GM12892 (cell line): ENCODE measurements at places on chromosomes 6 and 20.

GRCh38 chr20:9699181-9699580, 139.7 kb downstream of the PAK5 start:
- no peak for DNase-seq

DNA sequence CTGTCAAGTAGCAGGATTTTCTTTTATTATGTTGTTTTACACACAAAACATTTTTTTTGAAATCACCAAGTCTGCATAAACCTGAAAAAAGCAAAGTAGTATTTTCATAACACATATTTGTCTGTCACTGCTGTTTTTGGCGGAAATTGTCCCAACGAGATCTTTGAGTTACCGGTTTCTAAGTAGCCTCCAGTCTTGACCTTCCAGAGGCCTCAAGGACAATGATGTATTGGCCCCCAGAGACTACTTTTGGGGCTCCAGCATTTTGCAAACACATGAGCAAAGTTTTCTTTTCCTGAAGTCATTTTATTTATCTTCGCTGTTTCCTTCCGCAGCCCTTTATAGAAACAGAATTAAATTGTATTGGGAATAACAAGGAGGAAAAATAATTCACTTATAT, 862.6 kb downstream of the KIF16B start:
- DNase-seq = no peak

GRCh38 chr20:24674921-24675605, 205.6 kb downstream of the SYNDIG1 start:
- DNase-seq = no peak

- no peak for DNase-seq
Measured at GRCh38 chr6:2680264-2680922, 70.3 kb downstream of the MYLK4 start.

DNA sequence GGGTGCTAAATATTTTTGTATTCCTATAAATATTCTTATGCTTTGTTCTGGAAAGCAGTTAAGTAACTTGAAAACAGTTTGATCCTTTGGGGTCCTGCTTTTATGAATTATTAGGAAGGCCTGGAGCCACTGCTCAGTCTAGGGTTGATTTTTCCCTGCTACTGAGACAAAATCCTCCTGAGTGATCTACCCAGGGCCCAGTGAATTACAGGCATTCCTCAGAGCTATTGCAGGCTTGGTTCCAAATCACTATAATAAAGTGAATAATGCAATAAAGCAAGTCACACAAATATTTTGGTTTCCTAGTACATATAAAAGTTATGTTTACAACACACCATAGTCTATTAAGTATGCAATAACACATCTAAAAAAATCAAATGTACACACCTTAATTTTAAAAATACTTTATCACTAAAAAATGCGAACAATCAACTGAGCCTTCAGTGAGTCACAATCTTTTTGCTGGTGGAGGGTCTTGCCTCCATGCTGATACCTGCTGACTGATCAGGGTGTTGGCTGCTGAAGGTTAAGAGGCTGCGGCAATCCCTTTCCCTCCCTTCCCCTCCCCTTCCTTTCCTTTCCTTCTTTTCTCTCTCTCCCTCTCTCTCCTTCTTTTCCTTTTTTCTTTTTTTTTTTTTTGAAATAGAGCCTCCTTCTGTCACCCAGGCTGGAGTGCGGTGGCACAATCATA, 43.0 kb downstream of the DNAAF9 start:
- no peak for DNase-seq

DNA sequence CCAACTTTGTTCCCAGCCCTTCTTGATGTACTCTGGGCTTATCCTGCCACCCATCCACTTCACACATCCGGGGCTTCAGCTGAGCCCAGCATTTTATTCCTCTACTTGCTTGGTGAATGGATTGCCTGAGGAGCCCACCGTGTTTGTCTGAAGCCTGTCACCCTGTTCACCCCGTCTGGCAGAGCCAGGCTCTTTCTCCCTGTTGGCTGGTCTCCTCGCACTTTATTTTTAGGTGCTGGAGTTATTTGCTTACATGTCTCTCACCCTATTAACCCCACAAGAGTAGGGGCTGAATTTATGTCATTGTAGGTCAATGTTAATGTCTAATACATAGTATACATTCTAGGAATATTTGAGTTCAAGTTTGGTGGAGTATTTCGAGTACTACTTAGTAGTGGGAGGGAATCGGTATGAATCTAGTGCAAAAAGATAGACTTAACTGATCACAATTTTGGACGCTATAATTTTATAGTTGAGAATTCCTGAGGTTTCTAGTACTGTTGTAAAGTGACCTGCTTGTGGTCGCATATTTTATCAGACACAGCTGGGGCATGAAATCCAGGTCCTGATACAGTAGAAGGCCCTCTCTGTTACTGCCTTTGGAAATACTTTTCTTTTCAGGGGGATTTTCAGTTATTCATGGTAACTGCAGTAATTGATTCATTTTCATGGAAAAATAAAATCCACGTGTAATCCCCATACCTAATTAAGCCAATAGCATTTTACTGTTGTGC, 10.8 kb downstream of the JARID2 start:
- DNase-seq = no peak

DNA sequence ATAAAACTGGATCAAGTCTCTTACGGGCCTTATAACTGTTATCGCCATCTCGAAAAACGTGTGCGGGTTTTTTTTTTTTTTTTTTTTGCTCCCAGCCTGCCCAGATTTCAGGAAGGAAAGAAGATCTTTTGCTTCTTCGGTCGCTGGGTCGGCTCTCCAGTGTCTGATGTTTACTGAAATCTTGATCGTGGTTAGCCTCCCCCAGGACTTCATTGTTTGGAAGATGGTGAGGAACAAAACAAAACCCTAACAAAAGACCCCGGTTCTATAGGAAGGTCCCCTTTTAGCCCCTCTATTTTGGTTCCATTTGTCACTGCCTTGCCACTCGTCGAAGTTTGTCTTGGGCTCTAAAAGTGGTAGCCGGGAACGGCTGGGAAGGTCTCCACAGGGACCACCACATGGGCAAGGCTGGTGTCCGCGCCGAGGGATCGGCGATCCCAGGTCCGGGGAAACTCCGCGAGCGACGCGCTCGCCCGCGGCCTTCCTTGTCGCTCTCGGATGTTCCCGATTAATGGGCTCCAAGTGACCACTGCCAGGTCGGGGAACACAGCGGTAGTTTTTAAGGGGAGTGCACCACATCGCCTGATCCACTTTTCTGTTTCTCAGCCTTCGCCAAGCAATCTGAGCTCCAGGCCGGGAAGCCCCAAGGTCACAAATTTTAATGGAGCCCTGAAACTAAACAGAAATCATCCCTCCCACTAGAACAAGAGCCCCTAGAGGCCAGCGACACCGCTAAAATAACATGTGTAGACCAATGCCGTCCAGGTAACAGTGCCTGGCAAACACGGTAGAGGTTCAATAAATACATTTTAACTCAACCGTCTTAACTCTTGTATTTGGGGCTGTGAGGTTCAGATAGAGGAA, 27.0 kb downstream of the TRIM27 start:
- peak; percentile 21 for DNase-seq

- no peak for DNase-seq
Measured at GRCh38 chr6:14889611-14890593, 356.0 kb upstream of the JARID2 start.

GRCh38 chr6:38686270-38687042, 16.5 kb downstream of the GLO1 start:
- DNase-seq = no peak

GRCh38 chr6:169452117-169452868, 198.6 kb upstream of the THBS2 start:
- DNase-seq = no peak

DNA sequence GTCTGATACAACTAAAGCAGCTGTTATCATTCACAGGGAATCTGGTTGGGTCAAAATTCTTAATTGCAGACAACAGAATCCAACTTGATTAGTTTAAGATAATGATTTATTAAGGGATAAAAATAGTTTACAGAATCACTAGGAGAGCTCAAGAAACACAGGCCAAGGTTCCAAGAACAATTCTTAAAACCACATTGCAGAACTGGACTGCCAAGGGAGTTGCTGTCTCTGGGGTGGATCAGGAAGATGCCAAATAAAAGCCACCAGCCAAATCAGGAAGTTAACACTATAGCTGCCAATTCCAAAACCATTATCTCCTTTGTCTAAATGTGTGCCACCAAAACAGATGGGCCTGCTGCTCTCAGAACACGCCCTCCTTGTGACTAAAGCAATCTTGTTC, 53.7 kb downstream of the NUDT3 start:
- DNase-seq = no peak

DNA sequence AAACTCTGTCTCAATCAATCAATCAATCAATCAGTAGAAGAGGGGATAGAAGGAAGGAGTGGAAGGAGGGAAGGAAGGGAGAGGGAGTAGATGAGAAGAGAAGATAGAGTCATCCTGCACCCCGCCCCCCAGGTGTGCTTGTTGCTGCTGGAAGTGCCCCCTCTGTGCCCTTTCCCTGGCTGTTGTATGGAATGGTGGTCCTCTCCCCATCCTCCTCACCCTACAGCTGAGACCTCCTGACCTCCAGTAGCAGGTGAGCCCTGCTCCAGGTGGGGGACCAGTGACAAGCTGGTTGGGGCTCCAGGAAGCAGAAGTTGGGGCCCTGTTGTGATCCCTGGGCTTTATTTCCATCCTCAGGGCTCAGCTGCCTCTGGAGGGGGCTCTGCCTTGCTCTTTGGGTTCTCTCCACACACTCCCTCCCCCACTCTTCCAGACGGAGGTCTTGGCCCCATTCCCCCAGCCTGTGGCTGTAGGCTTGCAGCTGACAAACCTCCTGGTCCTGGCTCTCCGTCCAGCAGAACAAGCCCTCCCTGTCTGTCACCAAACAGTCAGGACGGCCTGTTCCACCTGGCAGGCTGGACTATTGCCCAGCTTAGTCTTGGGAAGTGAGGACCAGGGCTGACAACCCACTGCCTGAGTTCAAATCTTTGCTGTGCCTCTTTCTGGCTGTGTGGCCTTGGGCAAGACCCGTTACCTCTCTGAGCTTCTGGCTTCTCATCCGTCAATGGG, 26.0 kb upstream of the SCRT2 start:
- no peak for DNase-seq

- no peak for DNase-seq
Measured at GRCh38 chr6:122400121-122400450, 634 bp downstream of the HSF2 start.

DNA sequence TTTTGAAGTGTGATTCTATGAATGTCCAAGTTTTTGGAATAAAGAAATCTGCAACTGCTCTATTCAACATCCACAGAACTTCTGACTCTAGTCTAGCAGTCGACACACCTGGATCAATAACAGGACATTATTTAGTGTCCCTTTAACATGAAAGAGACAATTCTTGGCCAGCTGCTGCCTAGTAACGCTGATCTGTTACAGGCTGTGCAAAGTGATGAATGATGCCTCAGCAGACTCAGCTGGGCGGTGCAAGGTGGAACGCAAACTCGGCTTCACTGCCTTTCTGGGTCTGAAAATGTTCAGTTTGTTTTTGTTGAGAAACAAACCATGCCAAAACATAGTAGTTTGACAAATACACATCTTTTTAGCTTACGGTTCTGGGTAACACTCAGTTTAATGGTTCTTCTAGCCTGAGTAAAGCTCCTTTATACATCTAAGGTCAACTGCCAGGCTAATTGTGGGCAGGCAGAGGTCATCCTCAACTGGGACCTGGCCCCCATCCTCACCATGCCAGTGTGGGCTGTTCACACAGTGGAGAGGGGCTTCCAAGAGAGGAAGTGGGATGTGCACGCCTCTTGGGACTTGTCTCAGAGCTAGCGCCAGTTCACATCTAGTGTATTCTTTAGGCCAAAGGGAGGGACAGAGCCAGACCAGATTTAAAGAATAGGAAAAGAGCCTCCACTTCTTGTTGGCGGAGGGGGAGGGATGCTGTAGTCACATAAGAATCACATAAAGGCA, 879.7 kb downstream of the QKI start:
- DNase-seq = no peak

- no peak for DNase-seq
Measured at GRCh38 chr6:10073341-10073740, 341.5 kb downstream of the TFAP2A start.

GRCh38 chr20:59190466-59190865, 26.8 kb downstream of the ZNF831 start:
- no peak for DNase-seq

- DNase-seq = no peak
Measured at GRCh38 chr6:71444222-71444621, 155.6 kb downstream of the OGFRL1 start.

GRCh38 chr20:43393052-43393451, 64.6 kb upstream of the SRSF6 start:
- no peak for DNase-seq

DNA sequence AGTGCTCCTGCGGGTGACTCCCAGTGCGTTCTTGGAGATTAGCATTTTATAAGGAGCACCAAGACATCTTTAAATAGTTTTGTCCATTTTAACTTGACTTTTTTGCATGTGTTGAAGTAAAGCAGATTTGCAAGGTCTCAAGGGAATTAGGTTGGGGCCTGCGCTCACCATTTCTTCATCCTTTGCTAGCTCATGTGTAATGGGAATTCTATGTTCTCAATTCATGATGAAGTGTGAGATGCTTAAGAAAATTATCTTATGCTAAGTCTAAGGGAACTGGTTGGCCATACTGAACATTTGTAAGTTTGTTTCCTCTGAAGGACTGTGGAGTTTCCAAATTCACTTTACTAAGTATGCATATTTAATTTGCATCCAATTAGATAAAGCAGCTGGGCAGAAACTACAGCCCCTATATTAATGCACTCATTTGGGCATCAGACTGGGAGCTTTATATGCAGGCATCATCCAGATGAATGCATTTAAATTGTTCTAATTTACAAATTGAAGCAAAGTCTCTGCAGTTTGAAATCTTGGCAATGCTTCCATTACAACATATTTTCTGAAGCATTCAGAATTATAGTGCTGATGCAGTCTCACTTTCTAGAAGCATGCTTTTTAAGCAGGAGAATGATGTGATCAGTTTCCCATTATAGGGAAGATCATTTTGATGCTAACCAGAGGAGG, 108.3 kb upstream of the AKAP12 start:
- DNase-seq = no peak

GRCh38 chr20:17795501-17796071, 95.8 kb downstream of the BANF2 start:
- no peak for DNase-seq

- DNase-seq = no peak
Measured at GRCh38 chr20:62160876-62161275, 17.3 kb downstream of the SS18L1 start.

DNA sequence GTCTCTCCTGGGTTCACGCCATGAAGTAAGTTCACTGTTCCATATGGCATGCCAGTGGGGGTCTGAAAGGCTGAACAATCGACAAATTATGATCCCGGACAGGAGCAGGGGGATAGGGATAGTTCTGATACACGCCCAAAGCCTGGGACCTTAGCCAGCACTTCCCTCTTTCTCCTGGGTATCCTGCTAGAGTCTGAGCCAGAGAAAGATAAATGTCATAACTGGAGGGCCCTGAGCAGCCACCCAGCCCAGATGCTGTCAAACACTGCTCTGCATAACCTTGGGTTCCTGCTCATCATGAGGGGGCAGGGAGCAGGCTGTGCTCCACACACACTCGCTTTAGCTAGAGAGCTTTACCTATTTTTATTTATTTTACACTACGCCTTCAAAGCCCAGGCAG, 12.3 kb downstream of the EDEM2 start:
- DNase-seq = no peak
